Adipose tissue (tissue), 3 donors: ENCODE measurements at places on chromosomes 7 and 10. TPM values are rescaled to one million over a fixed set of nuclear protein-coding genes. Genes with fewer than 3 reads are reported as not detected.

The MARVELD1 gene
- 29.9 TPM for polyA plus RNA-seq

The ADARB2 gene
- 1.9 TPM for polyA plus RNA-seq

The TACR2 gene
- polyA plus RNA-seq = 0.85 TPM

The FRAT1 gene
- 2.7 TPM for polyA plus RNA-seq

The SAMD8 gene
- 3.0 TPM for polyA plus RNA-seq

The MMP21 gene
- not detected for polyA plus RNA-seq

The LDB1 gene
- polyA plus RNA-seq = 23.6 TPM

The ELMO1 gene
- polyA plus RNA-seq = 3.4 TPM

The ITPRIP gene
- polyA plus RNA-seq = 7.6 TPM

The FANK1 gene
- 1.3 TPM for polyA plus RNA-seq

The STAG3 gene
- 0.52 TPM for polyA plus RNA-seq

The RASA4 gene
- polyA plus RNA-seq = 15.1 TPM

The NPY4R gene
- polyA plus RNA-seq = 0.05 TPM

The ATP6V0A4 gene
- polyA plus RNA-seq = not detected

The WNT8B gene
- 0.21 TPM for polyA plus RNA-seq

The GPR15LG gene
- polyA plus RNA-seq = 0.25 TPM

The LEP gene
- 37.0 TPM for polyA plus RNA-seq

The SIRT1 gene
- polyA plus RNA-seq = 22.7 TPM
